ENCODE measurements at places on chromosomes 5 and 9. TPM values are rescaled to one million over a fixed set of nuclear protein-coding genes. Genes with fewer than 3 reads are reported as not detected.

THOC3 gene
- 55.0 TPM for total RNA-seq

- DNase-seq: peak; percentile 16
- H3K27me3 ChIP-seq: peaks cover 23% of the 10 kb centered on the region
- no peaks in the 10 kb centered on the region for H3K4me1 ChIP-seq
- H3K4me3 ChIP-seq: no peak overlapping the region
- no peak overlapping the region for H3K27ac ChIP-seq
Observed at GRCh38 chr9:91837981-91838731, 111.9 kb downstream of the ROR2 start.

GRCh38 chr5:135623186-135623715 lies 44.5 kb upstream of the CXCL14 start:
- no peak overlapping the region for H3K27ac ChIP-seq
- H3K27me3 ChIP-seq: no peaks in the 10 kb centered on the region
- no peaks in the 10 kb centered on the region for H3K36me3 ChIP-seq
- H3K4me3 ChIP-seq: no peak overlapping the region
- H3K4me1 ChIP-seq: no peaks in the 10 kb centered on the region

GRCh38 chr9:111301195-111301594 lies 28.8 kb downstream of the OR2K2 start:
- H3K4me3 ChIP-seq: no peak overlapping the region
- no peaks in the 10 kb centered on the region for H3K4me1 ChIP-seq
- no peaks in the 10 kb centered on the region for H3K36me3 ChIP-seq
- no peak overlapping the region for H3K27ac ChIP-seq

GRCh38 chr5:22051881-22052280 lies 801.3 kb downstream of the CDH12 start:
- H3K27ac ChIP-seq: no peak overlapping the region
- H3K4me1 ChIP-seq: no peaks in the 10 kb centered on the region
- no peak for DNase-seq
- H3K36me3 ChIP-seq: no peaks in the 10 kb centered on the region
- H3K27me3 ChIP-seq: no peaks in the 10 kb centered on the region
